Activated CD4-positive, alpha-beta T cell treated with anti-CD3 and anti-CD28 coated beads, Interleukin-2, amount 10 ng/mL, durations not matched to agents 7 days and 5 days (primary cell): ENCODE measurements at places on chromosomes 1 and 21.

- no peak for DNase-seq
These were observed 29.8 kb upstream of the BMP8B start for GRCh38 chr1:39818482-39818881.

GRCh38 chr1:38087676-38088075, 41.1 kb upstream of the POU3F1 start:
- DNase-seq, result no peak

DNA sequence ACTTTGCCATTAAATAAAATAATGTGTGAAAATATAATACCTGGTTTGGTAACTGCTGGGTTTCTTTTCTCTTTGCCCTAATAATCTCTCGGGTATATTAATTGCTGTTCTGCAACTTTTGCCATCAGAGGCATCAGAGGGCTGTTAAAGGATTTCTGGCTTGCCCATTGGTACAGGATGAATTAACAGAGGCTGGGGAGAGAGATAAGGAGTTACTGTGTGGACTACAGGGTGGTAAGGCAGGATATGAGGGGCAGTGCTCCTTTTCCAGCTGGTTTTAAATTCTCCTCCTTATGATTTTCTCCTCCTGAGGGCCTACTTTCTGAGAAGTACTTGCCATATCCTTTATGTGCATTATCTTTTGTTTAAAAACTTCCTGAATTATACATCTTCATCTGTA, 48.3 kb downstream of the FGGY start:
- no peak for DNase-seq

- no peak for DNase-seq
These were observed 211.9 kb upstream of the VAMP3 start for GRCh38 chr1:7558921-7559869.
